ENCODE measurements at places on chromosomes 7 and 10. TPM values are rescaled to one million over a fixed set of nuclear protein-coding genes. Genes with fewer than 3 reads are reported as not detected.

The WDR37 gene
- total RNA-seq: 12.1 TPM

The CYP3A4 gene
- 138 TPM for total RNA-seq

The PLXNA4 gene
- total RNA-seq: 0.61 TPM

The CREB3L2 gene
- 12.9 TPM for total RNA-seq

The SMKR1 gene
- total RNA-seq: not detected

The DLX6 gene
- not detected for total RNA-seq

Measured in liver (tissue), 10 donors.